Foreskin fibroblast (primary cell): ENCODE measurements at places on chromosomes 16 and 17.

DNA sequence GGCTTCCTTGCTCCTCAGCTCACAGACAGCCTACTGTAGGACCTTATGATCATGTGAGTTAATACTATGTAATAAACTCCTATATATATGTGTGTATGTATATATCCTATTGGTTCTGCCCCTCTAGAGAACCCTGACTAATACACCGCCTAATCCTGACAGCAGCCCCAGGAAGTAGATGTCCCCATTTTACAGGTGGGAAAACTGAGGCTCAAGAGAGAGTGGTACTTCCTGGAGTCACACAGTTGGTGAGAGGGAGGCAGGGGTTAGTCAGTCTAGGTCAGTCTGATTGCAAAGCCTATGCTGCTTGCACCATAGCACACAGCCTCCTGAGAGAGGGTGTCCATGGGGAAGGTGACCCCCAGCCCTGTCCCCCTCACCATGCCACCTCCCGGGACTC lies 42.7 kb upstream of the C16orf82 start:
- DNase-seq = no peak

DNA sequence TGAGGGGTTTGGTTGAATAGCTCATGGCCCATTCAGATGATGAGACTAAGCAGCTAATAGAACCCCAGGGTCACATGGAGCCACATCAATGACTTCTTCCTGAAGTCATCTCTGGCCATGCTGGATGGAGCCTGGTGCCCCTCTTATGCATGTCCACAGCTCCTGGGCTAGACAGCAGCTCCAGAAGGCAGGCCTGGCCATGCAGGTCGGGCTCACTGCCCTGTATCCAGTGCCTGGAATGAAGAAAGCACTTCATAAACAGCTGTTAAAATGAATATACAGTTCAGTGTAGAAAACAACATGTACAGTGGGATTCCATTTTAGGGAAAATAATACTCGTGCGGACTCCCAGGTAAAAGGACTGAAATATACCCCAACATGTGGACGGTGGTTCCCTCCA lies 73.9 kb downstream of the GNAO1 start:
- DNase-seq = no peak

DNA sequence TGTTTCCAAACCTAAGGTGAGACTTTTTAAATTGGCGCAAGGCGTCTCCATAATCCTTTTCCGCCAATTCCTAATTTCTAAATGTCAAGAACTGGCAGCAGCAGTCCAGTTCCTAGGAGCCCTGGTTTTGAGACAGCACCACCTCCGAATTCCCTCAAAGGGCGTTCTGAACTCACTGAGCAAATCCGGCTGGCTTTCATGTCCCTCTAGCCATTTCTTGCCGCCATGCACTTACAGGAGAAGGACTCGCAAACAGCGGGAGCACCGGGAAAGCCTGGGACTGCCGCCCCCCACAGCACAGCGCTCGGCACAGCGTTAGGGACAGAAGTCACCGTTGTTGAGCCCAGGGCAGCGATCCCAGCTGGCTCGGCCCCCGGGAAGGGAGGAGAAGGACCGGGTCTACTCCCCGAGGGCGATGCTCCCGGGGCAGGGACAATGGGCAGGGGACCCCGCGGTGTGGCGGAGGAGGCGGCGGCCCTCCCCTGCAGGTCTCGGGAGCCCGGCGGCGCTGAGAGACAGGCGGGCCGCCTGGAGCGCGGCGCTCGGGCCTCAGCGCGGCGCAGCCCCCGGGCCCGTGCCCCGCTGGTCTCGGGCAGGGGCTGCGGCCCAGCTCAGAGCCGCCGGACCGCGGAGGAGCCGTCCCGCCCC lies 545 bp downstream of the ARHGAP17 start:
- DNase-seq = peak; percentile 67

DNA sequence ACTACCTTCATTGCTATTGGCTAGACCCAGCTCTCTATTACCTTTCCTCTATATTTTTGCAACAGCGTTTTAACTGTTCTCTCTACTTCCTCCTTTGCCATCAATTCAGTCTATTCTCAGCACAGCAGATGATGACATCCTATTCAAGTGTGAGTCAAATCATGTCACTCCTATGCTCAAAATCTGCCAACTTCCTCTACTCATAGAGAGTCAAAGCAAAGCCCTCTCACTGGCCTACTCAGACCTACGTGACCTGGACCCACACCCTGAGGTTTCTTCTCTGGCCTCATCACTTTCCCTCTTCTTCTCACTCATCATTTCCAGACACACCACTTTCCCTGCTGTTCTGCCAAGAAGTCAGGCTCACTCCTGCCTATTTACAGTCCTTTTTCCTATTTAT lies 289.0 kb upstream of the AXIN2 start:
- peak; percentile 32 for DNase-seq

DNA sequence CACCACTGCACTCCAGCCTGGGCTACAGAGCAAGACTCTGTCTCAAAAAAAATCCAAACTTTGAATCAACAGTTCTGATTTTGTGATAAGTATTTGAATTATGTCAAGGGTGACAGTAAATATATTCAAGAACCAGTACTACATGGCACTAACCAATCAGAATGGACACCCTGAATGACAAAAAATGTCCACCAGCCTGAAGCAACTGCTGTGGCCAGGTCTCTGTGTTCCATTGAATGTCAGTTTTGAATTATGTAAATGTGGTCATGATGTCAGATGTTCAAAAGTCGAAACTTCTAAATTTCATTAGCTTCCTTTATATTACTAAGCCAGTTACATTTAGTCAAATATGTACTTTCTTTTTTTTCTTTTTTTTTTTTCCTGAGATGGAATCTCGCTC lies 15.4 kb upstream of the ATXN1L start:
- DNase-seq = no peak

DNA sequence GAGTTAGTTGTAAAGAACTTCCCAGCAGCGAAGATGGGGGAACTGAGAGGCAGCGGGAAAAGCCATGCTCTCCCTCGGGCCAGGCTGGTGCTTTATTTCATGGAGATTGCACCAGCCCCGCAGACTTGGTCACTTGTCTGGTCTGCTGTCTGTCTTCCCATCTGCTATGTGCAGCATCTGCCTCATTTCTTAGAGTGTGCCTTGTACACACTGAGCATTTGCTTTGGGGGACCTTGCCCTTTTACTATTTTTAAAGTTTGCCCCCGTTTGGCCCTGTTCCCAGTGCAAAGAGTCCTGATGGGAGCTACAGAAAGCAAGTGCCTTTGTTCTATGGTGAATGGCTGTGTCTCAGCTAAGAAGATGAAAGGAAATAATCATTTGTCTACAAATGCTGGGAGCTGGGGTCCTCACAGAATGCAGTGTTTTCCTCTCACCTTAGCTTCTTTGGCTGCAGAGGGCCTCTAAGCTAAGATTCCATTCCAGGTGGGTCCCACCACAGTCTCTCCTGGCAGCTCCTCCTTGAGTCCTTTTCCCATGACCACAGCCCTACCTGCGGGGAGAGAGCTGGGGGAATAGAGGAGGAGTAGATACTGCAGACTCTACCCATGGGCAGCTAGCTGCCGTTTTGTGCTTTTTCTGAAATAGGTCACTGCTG lies 25.1 kb upstream of the CNOT1 start:
- no peak for DNase-seq

DNA sequence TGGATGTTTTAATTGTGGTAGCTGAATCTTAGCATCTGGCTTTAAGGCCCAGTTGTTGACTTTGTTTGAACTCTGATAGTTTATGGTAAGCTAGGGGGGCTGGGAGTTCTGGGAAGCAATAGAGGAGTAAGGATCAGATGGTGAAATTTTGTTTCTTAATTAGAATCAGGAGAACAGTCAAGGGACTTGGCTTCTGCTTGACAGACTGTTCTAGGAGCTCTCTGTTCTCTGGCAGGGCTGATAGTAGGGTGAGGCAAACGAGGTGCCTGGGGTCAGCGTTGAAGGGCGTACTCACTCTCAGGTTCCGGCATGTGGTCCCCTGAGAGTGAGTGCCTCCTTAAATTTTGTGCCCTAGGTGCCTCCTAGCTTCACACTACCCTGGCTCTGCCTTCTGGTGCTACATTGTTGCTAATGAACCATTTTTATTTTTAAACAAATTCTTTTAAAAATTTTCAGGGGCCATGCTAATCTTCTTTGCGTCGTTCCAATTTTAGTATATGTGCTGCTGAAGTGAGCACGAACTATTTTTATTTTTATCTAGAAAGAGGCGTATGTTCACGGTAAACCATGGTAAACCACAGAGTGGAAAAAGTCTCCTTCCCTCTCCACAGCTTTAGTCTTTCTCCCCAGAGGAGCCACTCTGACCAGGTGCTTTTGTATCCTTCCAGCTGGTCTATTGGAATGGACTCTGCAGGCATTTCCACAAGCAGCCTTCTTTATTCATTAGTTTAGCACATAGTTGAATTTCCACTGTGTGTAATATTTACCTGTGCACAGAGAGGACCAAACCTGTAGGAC lies 19.7 kb downstream of the SLC7A6 start:
- peak; percentile 20 for DNase-seq

GRCh38 chr16:70444249-70445063 lies 5.6 kb upstream of the ST3GAL2 start:
- no peak for DNase-seq

GRCh38 chr16:19436540-19436939 lies 18.9 kb downstream of the TMC5 start:
- DNase-seq = no peak

DNA sequence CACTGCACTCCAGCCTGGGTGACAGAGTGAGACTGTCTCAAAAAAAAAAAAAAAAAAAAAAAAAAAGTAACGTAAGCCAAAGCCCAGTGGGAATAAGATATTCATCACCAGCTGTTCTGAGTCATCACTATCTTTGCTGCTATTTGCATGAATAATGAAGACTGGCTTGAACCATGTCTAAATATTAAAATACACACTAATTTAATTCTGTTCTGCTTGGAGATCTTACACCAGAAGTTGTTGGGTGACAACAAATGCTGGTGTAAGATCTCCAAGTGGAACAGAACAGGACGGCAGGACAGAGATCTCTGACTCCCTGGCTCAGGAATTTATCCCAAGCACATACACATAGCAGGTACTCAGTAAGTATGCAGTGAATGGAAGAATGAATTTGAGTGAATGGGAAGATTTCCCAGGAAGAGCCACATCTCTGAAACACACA lies 19.6 kb downstream of the DNAH17 start:
- peak; percentile 11 for DNase-seq

- DNase-seq = no peak
These were observed 31.0 kb downstream of the DHRS7B start for GRCh38 chr17:21157586-21158370.
